ENCODE measurements at places on chromosomes 12 and 14.

DNA sequence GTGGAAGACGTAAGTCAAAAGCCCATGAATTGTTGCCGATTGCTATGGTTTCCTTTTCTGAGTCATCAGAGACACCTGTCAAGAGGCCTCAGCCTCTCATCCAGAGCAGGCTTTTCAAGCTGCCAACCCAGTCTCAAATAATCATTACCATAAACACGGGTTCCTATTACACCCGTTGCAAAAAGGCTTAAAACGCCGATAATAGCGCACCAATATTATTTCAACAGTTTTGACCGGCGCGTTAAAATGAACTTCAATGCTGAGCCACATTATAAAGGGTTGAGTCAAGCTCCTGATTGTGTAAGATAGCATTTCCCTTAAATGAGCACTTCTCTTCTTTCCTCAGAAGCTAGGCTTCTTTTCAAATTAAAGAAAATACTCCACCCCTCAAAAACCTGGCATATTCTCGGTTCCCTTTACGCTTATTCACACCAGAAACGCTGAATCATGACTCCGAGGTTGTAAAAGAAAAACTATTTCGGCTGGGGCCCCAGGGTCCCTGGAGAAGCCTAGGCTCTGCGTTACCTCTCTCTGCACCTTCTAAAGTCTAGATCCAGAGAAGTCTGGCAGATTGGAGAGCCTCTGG is 1.4 kb downstream of the TMTC1 start:
- peak; percentile 40 for DNase-seq

GRCh38 chr14:51716610-51717009 is 64.9 kb downstream of the FRMD6 start:
- DNase-seq: no peak

GRCh38 chr12:124422570-124423523 is 128.0 kb downstream of the RFLNA start:
- peak; percentile 50 for DNase-seq

- DNase-seq: no peak
Observed at GRCh38 chr12:21683115-21683514, 25.5 kb upstream of the LDHB start.

DNA sequence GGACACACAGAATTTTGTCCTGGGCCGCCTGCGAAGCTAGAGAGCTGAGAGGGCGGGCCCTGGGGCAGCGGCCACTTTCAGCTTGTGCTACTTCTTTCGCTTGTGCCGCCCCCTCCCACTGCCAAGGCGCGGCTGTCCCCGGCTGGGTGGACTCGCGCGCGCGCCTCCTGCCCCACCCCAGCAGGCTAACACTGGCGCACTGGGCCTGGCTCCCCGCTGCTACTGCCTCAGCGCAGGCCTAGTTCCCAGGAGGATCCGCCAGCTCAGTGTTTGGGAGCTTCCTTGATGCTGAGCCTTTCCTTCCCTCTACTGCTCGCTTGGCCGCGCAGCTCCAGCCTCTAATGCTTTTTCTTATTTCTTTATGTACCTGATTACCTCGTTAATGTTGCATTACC is 27.4 kb upstream of the METAP2 start:
- DNase-seq: no peak

- DNase-seq: no peak
Observed at GRCh38 chr12:109686523-109686922, 27.1 kb upstream of the FAM222A start.

DNA sequence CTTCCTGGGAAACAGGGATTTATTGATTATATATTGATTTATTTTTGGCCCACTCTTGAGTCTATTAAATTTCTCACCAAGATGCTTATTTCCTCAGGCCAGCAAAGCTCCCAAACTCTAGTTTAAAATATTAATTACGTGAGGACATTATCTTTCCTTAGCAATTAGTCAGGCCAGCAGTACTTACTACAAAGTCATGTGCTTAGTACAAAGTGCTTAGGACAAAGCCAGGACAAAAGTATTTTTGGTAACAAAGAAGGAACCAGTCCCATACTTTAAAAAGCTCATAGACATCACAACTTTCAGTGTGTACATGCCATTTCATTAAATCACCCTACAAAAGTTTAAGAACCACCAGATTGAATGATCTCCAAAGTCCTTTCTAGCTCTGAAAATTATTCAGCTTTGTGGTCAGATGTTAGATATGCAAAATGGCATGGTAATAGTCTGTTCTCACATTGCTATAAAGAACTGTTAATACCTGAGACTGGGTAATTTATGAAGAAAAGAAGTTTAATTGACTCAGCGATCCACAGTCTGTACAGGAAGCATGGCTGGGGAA is 94.7 kb upstream of the PWP1 start:
- no peak for DNase-seq

DNA sequence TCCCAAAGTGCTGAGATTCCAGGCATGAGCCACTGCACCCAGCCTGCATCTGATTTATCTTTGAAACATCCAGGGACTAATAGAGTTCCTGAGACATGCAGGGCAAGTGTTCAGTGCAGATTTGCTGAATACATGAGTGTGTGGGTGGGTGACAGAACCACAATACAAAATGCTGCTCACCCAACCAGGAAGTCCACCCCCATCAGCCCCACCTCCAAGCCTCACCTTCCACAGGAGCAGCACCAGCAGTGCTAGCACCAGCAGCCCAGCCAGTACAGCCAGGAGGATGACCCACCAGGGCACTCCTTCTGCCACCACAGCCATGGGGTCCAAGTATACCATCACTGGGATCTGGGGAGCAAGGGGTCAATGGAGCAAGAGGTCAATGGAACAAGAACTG is 20.0 kb downstream of the ITGA7 start:
- DNase-seq: no peak

DNA sequence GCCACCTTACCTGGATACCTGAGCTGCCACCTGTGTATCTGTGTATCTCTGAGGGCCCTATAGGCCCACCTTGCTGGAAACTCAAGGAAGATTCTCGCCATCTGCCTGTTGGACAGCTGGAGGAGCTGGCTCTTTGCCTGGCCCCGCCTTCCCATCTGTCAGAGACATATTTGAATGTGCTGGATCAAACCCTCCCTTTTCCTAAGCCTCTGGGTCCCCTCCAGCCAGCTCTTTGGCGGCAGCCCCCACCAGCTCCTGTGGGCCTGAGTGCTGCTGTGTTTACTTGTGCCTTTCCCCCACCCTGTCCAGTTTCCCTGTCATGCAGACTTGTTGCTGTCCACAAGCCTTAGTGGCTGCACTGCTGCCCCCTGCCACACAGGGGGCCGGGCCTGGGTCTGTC is 55.9 kb upstream of the SRSF5 start:
- no peak for DNase-seq

- no peak for DNase-seq
Observed at GRCh38 chr14:61636779-61637178, 58.5 kb upstream of the HIF1A start.

- no peak for DNase-seq
Observed at GRCh38 chr14:84084056-84084630, 1445.8 kb upstream of the FLRT2 start.

Data from fibroblast of skin of left biceps (primary cell).